ENCODE measurements at places on chromosomes 6 and 20.

GRCh38 chr6:167858842-167859664 lies 32.3 kb downstream of the AFDN start:
- DNase-seq, result no peak

- no peak for DNase-seq
Observed at GRCh38 chr6:118740372-118740771, 89.0 kb upstream of the CEP85L start.

DNA sequence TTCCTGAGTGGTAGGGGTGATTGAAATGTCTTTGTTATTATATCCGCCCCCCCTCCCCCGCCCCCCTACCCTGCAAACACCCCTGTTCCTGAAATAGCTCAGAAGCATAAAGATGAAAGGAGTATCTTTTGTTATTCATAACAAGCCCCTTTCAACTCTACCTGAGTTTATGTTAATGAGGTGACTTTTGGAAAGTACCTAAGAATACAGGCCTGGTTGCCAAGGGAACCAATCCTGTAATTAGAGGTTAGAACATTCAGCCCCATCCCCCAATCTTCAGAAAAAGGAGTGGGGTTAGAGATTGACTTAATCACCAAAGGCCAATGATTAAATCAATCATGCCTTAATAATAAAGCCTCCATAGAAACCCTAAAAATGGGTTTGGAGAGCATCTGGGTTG lies 979.2 kb upstream of the GJE1 start:
- DNase-seq, result no peak

DNA sequence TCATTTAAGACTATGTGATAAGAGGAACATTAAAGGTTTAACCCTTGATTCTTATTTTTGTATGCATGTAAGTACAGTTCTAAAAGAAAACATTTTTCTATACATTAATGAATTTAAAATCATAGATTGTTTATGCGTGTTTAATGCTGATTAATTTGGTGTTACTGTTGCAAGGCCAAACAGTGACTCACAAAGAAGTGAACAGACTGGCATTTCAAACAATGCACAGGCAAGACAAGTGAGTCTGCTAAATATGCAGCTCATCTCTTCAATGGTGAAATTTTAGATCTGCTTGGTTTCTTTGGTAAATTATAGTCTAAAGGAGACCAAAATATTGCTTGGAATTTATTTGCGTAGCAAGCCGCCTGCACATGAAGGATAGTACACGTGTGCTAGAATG lies 417.4 kb upstream of the SOX4 start:
- no peak for DNase-seq

DNA sequence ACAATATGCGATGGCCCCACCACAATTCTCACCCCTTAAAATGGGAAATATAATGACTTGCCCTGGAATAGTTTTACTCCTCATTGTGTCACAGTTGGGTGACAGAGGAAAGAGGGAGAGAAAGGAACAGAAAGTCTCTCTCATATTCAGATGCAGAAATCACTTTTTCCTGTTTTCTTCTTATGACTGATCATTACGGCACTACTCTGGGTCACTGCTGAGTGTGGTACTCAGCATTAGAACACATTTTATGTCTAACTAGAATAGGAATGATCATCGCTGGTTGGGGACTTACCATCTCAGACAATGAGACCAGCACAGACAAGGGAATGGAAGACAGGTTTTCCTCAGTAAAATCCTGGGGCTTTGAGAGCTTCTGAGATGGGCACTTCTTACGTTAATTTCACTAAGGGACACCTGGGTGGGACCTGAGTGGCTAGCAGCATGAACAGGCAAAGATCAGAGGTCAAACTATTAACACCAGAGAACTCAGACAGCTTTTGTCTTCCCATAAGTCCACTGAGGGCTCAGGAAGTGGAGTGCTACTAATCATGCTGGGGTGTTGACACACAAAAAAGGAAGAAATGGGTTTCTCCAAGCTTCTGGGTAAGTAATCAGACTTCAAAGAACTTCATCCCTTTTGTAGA lies 54.9 kb upstream of the ARHGAP18 start:
- DNase-seq, result no peak

DNA sequence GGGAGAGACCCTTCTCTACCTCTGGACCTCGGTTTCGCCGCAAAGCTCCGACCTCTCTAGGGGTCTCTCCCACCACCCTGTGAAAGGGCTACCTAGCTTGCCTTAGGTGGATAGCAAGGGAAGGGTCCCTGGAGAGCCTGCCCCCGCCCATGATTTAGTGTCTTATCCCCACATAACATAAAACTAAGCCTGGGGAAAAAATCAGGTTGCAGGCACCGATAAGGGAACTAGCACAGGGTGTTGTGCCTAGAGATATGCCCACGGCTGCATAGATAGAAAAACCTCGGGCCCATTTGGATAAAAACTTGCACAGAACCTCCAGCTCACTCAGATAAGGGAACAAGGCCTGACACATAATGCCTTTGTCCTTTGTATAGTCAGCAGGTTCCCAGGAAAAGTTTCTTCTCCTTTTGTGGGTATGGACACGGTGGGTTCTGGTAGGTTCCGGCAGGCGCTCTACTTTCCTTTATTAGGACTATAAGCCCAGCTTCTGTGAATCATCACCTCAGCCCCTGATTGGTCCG lies 846 bp downstream of the ZSCAN31 start:
- no peak for DNase-seq

DNA sequence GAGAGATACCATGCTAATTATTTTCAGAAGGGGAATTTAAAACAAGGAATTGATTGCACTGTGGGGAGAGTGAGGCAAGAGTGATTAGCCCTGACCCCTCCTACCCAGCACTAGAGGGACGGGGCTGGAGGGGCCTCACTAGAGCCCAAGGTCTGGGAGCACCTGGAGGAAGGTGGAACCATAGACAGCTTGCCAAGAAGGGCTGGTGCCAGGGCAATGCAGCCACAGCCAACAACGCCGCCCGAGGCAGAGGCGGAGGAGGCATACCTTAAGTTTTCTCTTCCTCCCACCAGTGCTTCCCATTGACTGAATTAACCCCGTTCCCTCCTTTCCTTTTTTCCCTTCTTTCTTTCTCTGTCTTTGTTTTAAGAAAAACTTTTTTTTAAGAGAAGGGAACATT lies 40.0 kb downstream of the IYD start:
- DNase-seq, result no peak

DNA sequence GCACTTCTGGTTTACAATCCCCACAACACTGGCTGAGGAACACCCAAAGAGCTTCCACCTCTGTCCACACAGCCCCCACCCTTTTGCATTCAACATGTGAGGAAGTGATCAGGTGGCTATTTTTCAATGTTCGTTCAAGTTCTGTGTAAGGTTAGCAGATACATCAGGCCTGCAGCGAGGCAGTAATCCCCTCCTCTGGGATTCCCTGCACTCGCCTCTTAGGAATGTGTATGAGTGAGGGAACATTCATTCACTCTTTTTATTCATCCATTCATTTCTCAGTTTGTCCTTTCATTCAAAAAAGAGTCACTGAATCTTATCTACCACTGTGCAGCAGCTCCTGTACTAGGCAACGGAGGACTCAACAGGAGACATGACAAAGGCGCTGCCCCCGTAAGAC lies 236.4 kb upstream of the PRDM1 start:
- DNase-seq, result peak; percentile 60

- peak; percentile 42 for DNase-seq
Observed at GRCh38 chr20:49303065-49303552, 25.3 kb upstream of the ZNFX1 start.

DNA sequence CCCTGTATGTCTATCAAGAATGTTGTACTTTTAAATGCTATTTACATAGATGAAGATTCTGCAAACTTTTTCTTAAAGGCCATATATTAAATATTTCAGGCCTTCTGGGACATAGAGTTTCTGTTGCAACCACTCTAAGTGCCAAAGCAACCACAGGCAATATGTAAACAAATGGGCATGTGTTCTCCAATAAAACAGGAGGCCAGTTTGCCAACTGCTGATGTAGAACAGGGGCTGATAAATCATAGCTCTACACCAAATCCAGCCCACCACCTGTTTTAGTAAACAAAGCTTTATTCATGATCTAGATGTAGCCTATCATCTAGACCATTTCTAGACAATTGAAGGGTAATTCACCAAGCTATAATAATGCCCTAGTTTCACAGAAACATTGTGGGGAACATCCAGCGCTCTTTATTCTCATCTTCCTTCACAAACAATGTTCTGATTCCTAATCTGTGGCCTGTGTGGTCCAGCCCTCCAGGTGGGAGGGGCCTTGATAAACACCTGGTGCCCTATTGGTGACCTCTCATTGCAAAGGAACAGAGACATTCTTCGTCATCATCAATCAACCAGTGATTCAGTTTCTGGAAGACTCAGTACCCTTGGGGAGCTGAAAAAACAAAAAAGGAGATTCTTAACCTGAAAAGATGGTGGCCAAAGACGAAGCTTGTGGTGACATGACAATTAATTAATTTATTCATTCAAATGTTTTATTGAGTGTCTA lies 80.2 kb downstream of the PREP start:
- no peak for DNase-seq

DNA sequence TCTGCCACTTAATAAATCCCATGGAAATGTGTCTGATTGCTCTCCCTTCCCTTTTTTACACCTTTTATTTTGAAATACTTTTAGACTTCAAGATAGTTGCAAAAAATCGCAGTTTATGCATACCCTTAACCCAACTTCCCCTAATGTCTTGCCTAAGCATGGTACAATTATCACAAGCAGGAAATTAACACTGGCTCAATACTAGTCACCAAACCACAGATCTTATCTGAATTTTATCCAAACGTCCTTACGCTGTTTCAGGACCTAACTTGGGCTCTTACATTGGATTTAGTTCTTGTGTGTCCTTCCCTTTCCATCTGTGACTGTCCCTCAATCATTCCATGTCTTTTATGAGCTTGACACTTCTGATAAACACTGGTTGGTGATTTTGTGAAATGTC lies 146.3 kb downstream of the ZNF217 start:
- DNase-seq, result no peak

- no peak for DNase-seq
Observed at GRCh38 chr6:38185752-38186151, 366.2 kb downstream of the ZFAND3 start.

DNA sequence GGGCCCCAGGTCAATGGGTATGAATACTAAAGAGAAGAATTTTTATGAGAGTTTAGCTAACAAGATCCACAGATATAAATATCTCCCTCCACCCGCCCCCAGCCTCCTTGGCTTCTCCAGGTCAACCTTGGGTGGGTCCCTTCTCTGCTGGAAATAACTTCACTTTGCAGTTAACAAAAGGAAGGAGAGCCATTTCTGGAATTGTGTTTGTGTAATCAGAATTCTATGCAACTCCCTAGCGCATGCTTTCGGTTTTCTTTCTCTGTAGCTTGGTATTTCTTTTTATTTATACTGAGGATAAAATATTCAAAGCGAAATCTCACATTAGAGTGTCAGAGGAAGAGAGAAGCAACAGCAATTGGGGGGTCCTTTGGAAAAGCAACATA lies 27.1 kb downstream of the RIPOR2 start:
- peak; percentile 62 for DNase-seq

DNA sequence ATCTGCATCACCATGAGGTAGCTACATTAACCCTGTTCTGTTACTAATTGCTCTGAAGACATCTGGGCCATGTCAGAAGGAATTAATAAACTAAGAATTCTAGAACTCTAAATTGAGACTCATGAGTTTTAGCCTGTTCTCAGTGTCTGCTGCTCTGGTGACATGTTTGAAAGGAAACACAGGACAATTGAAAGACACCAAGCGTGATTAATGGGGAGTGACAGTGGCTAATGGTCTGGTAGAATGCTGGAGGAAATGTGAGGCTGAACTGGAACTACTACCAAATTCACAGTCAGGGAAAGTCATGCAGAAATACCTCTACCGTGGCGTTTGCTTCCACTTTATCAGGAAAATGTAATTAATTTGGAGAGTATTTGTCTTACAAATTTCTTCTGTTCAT lies 140.0 kb downstream of the TBC1D7 start:
- DNase-seq, result no peak

GRCh38 chr6:147043994-147044477 lies 160.2 kb upstream of the STXBP5 start:
- DNase-seq, result peak; percentile 20

GRCh38 chr6:106181664-106182418 lies 95.7 kb downstream of the PRDM1 start:
- peak; percentile 94 for DNase-seq

GRCh38 chr6:44087623-44088022 lies 39.6 kb downstream of the MRPL14 start:
- no peak for DNase-seq

GRCh38 chr6:168156742-168157265 lies 77.8 kb upstream of the FRMD1 start:
- no peak for DNase-seq

- no peak for DNase-seq
Observed at GRCh38 chr6:102655823-102656222, 1262.3 kb downstream of the GRIK2 start.

DNA sequence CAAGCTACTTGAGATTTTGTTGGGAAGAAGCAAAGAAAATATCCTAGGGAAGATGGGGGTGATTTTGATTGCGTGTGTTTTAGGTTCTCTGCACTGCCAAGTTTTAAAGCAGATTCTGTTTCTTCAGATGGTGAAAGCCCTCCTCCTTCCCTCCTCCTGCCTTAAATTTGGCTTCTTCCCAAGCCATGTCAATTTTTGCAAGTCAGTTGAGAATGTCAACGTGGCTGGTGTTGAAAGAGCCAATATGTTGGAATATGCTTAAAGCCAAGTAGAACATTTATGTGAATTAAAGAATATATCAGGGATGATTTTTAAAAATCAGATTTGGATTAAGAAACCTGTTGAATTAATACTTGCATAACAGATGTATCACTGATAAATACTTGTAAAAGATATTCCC lies 270.8 kb downstream of the ARID1B start:
- DNase-seq, result peak; percentile 61

- DNase-seq, result peak; percentile 45
Observed at GRCh38 chr6:14681699-14682487, 564.0 kb upstream of the JARID2 start.

DNA sequence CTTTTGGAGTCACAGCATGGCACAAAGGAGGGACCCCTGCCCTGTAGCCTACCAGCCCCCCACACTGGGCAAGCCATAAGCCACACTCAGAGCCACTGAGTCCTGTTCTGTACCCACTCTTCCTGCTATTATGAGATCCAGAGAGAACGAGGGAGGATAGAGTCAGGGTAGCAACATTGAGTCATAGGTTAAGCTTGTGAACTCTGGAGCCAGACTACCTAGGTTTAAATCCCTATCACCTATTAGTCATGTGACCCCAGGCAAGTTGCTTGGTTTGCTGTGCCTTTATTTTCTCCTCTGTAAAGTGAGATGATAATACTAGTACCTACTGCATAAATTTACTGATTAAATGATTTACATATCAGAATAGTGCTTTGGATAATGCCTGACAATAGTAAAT lies 540 bp downstream of the CNBD2 start:
- DNase-seq, result no peak

Data from fibroblast of skin of right quadriceps (primary cell).